Stimulated activated CD8-positive, alpha-beta memory T cell treated with anti-CD3 and anti-CD28 coated beads, Interleukin-4, amount 100 ng/mL, for 24 hours (primary cell): ENCODE measurements at places on chromosomes 3 and 15.

DNA sequence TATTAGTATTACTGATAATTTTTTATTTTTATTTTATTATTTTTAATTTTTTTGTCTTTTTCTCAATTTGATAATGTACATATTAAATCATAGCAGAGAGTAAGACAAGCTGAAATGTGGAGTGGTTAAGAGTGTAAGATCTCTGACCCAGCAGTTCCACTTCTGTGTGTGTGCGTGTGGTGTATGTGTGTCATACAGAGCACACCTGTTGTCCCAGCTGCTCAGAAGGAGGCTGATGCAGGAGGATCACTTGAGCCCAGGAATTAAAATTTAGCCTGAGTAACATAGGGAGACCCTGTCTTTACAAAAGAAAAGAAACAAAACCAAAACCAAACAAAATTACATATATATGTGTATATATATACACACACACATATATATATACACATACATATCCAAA is 1.4 kb upstream of the CIDEC start:
- DNase-seq: no peak

GRCh38 chr15:29434280-29434679 is 164.7 kb upstream of the NSMCE3 start:
- no peak for DNase-seq

DNA sequence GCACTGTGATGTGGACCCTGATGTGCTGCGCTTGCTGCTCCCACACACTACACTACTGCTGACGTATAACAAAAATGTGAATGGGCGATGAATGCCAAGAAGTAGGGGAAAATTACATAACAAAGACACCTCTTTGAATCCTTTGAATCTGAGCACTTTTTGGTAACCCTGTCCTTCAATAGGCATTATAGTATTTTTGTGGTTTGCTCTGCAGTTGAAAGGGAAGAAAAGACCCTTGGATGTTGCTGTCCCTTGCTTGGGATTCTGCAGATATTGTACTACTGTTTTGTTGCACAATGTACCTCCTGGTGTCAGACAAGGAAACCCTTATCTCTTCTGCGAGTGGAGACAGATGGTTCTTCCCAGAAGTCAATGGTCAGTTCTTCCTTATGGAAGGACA is 124.8 kb upstream of the UBE3A start:
- no peak for DNase-seq

- DNase-seq: no peak
Observed at GRCh38 chr15:100461049-100461448, 67.7 kb downstream of the CERS3 start.

DNA sequence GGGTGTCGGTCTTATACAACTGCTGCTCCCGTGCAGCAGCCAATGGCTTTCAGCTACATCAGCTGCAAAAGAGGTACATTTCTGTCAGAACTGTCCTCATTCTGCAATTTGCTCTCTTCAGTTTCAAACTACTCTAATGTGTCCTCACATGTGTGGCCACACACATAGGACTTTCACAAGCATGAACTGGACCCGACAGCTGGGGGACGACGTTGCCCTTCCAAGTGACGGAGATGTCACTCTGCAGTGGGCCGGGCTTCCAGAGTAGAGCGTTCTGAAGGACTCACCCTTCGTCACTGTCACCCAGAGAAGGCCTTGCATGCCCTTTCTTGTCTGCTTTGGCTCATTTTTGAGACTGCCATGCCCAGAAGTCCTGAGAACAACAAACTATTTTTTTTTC is 189.8 kb downstream of the ATP10A start:
- DNase-seq: no peak

DNA sequence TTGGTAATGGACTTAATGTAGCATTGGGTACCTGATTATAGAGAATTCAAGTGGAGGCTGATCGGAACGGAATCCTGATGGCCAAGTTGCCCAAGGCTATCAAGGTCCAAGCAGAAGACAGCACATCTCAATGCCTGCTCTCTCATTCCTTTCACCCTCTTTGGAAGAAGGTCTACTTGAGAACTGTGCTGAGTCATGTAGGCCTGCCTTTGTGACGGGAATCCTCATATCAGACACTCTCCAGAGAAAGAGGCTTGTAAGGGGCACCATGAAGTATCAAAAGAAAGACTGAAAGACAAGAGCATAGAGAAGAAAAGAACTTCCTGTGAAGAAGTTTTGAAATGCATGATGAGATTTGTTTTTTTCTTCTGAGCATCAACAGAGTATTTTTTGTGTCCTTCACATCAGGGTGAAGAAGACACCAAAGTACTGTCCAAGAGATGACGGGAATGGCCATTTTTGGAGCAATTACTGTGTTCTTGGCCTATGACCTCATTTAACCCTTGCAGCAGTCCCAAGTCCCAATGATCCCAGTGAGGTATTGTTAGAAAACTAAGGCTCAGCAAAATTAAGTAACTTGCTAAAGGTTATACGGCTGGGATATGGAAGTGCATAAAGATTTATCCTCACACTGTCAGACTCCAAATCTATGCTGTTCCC is 13.2 kb upstream of the LARP6 start:
- no peak for DNase-seq

DNA sequence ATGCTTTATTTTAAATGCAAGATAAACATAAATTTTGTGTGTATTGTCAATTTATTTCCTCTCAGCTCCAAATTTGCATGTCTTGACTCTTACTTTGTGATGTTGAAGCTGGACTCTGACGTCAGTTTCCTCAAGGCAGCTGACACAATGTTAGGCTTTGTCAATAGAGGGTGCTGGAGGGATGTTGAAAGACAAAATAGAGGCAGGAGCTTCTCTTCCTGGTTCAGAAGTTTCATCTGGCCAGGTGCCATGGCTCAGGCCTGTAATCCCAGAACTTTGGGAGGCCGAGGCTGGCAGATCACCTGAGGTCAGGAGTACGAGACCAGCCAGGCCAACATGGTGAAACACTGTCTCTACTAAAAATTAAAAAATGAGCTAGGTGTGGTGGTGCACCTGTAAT is 408.6 kb downstream of the GBE1 start:
- DNase-seq: no peak

DNA sequence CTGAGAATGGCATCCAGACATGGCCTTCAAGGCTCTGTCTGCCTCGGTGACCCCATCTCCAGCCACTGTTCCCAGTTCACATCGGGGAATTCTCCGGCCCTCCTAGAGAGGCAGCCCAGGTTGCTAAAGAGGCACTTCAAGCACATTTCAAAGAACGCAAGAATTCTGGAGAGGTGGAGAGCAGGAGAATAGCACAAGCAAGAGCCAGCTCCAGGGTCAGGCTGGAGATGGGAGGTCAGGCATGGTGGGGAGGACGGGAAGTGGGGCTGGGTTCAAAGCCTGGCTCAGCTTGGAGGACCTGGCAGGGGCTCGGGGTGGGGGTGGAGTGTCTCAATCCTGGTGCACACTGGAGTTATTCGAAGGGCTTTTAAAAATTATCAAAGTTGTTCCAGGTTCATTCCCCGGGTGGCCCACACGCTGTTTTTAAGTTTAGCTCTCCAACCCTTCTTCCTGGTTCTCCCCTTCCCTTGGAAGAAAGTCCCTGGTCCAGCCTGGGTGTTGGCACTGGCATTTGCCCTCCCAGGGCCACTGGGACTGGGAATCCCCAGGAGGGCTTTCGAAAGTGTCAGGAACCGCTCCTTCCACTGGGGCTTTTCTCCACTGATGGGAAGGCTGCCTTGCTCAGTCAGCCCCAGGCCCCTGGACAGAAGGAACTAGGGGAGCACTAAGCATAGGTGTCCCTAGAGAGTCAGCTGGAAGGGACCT is 35.8 kb downstream of the ZNF710 start:
- no peak for DNase-seq

GRCh38 chr3:64039981-64040733 is 16.9 kb upstream of the PSMD6 start:
- no peak for DNase-seq
